CD4-positive, CD25-positive, alpha-beta regulatory T cell (primary cell): ENCODE measurements at places on chromosomes 1 and 21.

- no peak for DNase-seq
These were observed 48.4 kb upstream of the ZBTB18 start for GRCh38 chr1:244002721-244003120.

DNA sequence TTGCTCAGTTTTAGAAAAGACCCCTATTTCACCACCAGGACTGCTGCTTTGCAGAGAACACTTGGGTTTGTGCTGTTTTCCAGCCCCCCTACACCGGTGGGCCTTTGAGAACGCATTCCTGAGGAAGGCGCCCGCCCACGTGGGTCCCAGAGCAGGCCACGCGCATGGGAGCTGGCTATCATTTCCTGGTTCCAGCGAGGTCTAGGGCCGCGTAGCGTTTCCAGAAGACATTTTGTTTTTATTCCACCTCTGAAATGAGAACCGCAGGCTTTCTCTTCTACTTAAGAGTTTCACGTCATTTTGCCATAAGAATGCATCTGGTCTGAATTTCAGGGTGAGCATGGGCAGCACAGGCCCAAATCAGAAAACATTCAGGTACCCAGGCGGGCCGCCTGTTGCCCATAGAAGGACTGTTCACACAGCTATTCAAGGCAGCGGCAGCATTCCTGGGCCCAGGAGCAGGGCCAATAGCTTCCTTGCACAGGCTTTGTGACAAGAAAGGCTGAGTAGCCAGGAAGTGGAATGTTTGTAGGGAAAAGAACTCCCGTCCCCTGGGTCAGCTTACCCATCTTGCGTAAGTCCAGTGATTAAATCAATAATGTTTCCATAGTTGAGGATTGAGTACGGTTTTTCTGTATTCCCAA, 1.4 kb upstream of the KLHL21 start:
- DNase-seq = no peak

DNA sequence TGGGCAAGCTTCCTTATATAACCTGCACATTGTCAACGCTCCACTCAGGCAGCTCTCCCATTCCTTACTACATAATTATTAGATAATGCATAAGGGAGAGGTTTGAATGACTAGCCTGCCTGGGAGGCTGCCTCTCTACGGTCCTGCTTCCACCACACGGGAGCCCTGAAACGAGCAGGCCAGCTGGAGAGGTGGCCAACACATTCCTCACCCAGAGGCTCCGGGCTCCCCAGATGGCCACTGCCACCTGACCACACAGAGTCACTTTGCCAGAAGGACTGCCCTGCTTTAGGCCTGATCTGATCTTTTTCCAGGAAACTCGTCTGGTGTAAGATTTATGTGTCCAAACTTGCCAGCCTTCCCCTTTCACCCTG, 27.9 kb downstream of the HIVEP3 start:
- no peak for DNase-seq

GRCh38 chr21:45897191-45898027, 84.2 kb upstream of the COL6A1 start:
- no peak for DNase-seq

DNA sequence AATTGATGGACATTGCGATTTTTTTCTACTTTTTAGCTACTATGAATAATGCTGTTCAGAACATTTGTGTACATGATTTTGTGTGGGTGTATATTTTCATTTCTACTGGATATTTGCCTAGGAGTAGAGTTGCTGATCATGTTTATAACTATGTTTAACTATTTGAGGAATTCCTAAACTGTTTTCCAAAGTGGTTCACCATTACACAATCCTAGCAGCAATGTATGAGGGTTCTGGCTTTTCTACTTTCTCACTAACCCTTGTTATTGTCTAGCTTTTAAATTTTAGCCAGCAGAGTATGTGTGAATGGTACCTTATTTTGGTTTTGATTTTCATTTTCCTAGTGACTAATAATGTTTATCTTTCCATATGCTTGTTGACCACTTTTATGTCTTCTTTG, 86.2 kb downstream of the ATG4C start:
- DNase-seq = no peak

DNA sequence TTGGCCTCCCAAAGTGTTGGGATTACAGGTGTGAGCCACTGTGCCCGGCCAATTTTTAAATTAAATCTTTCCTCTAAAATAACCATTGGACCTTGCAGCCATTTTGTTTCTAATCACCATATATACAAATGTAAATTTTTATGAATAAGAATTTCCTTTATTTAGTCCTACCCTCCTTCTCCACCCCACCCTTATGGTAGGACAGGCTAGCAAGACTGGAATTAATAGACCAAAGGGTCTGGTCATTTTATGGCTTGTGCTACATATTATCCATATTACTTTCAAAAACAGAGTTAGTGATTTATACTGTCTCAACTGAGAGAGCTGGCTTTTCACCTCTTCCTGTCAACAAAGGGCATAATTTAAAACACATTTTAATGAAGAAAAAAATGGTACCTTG, 26.5 kb downstream of the L1TD1 start:
- DNase-seq = no peak

DNA sequence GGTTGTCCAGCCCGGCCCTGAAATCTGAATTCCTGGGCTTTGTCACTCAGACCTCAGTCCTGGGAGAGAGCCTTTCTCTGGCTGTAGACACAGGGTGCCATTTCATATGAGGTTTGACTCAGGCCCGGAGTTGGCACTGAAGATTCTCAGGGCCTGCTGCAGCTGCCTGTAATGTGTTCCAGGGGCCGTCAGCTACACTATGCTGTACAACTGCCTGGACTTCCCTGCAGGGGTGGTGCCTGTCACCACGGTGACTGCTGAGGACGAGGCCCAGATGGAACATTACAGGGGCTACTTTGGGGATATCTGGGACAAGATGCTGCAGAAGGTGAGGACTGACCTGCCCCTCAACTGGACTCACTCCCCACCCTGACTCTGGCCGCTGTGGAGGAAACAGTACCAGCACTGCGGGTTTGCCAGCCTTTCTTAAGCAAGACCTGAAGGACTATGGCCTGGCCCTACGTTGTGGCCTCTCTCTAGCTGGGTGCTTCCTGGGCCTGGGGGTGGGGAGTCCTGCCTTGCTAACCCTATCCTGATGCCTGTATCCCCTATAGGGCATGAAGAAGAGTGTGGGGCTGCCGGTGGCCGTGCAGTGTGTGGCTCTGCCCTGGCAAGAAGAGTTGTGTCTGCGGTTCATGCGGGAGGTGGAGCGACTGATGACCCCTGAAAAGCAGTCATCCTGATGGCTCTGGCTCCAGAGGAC, 18.9 kb downstream of the FAAH start:
- DNase-seq = no peak

DNA sequence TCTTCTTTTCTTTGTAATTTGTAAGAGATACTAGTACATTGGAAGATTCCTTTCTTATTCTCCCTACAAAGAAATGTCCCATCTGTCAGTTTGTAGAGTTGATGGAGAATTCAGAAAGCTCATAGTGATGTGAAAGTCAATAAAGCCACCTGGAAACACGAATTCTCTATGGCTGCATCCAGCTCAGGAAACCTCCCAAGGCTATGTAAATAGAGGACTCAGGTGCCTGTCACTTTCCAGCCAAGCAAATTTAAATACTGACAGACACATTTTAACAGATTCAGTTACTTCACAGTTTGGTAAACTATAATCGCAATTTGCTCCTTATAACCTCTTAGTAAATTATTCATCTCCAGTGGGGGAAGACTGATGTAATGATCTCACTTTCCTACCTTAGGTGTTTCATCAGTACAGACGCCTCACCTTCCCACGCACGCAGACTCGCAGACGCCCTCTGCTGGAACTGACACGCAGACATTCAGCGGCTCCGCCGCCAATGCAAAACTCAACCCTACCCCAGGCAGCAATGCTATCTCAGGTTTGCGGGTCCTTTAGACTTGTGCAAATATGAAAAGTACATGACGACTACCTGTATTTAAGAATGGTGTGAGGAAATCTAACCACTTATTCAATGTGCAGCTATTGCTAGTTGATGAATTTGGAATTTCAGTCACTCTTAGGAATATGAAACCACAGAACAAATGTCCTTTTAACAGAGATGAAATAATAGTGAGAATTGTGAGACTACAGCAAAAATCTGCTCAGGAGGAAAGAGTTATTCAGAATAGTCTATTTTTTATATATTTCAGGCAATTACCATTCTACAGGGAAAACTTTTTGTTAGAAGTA, 60.6 kb downstream of the PTPRC start:
- peak; percentile 50 for DNase-seq

- no peak for DNase-seq
These were observed 176.8 kb downstream of the LMO4 start for GRCh38 chr1:87505391-87505983.

- DNase-seq = no peak
These were observed 5.5 kb downstream of the GNG4 start for GRCh38 chr1:235643837-235644692.

GRCh38 chr1:241250465-241250864, 106.5 kb downstream of the RGS7 start:
- DNase-seq = no peak

DNA sequence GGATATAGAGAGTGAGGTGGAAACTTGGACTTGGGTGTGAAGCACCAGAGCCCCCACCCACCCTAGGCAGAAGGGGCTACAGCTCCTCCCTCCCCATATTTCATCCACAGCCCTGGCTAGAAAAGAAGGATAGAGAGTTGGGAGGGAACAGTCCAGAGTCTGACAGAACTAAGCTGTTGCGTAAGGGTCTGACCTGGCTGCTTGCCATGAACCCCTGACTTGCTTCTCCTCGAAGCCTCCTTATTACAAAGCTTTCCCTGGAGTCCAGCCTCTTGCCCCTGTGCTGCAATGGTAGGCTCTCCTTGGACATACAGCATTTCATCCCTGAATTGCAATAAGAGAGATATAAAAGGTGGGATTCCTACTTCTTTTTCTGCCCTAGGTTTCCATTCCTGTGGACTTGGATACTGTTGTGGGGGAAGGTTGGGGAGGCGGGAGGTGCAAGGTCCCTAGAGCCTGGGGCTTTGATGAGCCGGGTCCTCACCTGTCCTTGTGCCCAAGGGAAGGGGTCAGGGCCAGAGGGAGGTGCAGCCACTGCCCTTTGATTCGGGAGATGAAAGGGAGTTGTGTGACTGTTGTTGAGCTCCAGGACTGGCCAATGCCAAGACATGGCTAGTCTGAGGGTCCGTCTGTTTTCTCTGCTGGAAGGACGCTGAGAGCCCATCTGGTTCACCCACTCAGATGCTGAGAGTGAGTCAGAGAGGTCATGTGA, 2.7 kb downstream of the RHBG start:
- no peak for DNase-seq

DNA sequence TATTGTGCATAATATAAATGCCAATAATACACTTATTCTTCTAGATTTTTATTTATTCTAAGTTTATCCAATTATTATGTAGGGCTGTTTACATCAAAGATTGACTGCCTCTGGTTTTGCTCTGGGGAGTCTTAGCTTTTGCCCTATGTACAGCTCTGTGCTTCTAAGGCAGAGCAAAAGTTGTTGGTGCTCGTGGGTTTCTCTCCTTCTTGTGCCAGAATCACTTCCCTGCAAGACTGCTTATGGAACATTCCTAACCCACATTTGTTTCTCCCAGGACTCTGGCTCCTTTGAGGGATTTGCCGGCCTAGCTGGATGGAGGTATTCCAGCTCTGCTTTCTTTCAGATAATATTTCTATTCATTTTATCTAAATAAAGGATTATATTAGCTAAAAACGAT, 849.1 kb downstream of the USP25 start:
- no peak for DNase-seq

- DNase-seq = no peak
These were observed 29.8 kb downstream of the WDR3 start for GRCh38 chr1:117959364-117959763.

- DNase-seq = no peak
These were observed 64.0 kb upstream of the ZNF281 start for GRCh38 chr1:200473698-200474371.

GRCh38 chr1:223815865-223816264, 29.9 kb downstream of the TP53BP2 start:
- no peak for DNase-seq

DNA sequence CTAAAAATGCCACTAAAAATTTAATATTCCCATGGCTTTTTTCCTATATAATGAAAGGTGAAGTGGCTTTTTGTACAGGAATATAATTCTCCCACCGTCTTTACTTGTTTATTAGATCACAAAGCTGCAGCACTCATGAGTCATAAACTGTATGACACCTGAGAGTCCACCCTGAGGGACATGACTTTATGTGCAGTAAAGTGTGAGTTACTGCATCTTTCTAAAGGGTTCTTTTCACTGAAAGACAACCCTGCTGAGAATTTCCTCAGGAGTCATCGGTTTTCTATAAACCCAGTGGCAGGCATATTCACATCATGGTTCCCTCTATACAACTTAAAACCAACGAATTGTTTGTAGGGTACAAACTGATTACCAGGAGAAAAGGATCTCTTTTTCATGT, 77.4 kb downstream of the APP start:
- DNase-seq = no peak

DNA sequence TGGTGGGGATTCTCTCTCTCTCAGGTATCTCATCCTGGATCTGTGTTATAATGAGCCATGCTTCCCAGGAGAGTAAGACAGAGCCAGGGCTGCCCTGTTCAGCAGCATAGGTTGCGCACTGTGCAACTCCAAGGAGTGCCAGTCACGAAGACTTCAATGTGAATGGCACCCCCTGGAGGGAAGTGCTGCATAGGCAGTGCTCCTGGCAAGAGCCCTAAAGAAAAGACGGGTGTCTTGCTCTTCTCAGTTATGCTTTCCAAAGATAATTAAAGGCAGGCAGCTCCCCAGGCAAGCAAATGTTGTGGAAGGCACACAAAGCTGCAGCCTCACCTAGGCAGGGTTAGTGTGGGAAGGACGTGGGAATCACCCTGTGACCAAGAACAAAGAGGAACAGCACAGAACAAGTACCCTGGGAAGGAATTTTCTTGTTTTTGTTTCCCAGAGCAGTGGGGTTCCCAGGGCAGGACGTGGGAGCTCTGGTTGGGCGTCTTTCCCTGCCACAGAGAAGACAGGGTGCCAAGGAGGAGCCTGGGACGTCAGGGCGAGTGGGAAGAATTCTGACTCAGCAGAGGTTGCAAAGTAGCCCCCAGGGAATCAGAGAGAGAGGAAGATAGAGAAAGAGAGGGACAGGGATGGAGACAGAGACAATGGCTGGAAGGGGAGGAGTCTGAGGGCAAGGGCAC, 120.9 kb downstream of the KCNN3 start:
- no peak for DNase-seq

DNA sequence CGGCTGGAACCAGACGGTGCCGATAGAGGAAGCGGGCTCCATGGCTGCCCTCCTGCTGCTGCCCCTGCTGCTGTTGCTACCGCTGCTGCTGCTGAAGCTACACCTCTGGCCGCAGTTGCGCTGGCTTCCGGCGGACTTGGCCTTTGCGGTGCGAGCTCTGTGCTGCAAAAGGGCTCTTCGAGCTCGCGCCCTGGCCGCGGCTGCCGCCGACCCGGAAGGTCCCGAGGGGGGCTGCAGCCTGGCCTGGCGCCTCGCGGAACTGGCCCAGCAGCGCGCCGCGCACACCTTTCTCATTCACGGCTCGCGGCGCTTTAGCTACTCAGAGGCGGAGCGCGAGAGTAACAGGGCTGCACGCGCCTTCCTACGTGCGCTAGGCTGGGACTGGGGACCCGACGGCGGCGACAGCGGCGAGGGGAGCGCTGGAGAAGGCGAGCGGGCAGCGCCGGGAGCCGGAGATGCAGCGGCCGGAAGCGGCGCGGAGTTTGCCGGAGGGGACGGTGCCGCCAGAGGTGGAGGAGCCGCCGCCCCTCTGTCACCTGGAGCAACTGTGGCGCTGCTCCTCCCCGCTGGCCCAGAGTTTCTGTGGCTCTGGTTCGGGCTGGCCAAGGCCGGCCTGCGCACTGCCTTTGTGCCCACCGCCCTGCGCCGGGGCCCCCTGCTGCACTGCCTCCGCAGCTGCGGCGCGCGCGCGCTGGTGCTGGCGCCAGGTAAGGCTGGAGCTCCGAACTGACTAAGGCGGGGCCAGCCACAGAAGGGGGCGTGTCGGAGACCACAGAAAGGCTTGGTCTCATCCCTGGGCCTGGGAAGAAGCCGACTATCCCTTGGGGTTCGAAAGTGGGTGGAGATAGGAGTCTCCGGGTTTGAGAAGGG, 486 bp downstream of the SLC27A3 start:
- DNase-seq = peak; percentile 57
